Body of pancreas (tissue), 4 donors: ENCODE measurements at places on chromosomes 3 and 15. TPM values are rescaled to one million over a fixed set of nuclear protein-coding genes. Genes with fewer than 3 reads are reported as not detected.

Gene GABRA5
- 0.66 TPM for total RNA-seq

Gene PDZRN3
- 41.9 TPM for total RNA-seq

DNA sequence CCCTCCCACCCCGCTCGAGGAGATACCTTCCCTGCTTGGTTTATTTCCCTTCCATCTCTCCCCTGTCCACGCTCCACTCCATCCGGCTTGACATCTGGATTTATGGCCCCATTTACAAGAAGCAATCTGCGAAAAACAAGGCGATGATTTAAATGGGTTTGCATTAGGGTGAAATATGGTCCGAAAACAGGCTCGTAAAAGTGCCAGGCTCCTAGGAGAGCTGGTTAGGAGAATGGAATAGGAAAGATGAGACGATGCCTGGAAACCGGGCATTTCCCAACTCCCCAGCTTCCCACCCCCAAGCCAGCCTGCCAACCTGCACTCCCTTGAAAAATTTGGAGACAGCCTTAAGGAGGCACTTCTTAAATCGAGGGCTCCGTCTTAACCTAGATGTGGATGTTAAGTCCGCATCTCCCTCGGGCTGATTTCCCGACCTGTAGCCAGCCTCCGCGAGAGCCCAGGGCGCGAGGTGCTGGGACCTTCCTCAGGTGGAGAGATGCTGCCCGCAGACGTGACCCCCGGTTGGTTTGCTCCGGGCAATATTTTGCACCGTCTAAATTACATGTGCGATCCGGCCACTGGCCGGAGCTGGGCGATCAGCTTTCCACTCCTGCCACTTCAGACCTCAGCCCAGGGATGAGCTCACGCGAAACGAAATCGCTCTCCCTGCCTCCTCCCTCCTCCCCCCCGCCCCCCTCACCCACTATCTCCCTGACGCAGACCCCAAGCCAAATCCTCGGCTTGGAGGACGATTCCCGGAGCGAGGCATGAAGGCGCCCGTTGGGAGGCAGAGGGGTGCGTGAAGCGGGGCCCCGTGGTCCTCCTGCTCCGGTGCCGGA lies 1.3 kb downstream of the GRM7 start:
- H3K36me3 ChIP-seq = no peaks in the 10 kb centered on the region
- H3K4me1 ChIP-seq = peaks cover 25% of the 10 kb centered on the region
- H3K27ac ChIP-seq = no peak overlapping the region
- DNase-seq = peak; percentile 10

DNA sequence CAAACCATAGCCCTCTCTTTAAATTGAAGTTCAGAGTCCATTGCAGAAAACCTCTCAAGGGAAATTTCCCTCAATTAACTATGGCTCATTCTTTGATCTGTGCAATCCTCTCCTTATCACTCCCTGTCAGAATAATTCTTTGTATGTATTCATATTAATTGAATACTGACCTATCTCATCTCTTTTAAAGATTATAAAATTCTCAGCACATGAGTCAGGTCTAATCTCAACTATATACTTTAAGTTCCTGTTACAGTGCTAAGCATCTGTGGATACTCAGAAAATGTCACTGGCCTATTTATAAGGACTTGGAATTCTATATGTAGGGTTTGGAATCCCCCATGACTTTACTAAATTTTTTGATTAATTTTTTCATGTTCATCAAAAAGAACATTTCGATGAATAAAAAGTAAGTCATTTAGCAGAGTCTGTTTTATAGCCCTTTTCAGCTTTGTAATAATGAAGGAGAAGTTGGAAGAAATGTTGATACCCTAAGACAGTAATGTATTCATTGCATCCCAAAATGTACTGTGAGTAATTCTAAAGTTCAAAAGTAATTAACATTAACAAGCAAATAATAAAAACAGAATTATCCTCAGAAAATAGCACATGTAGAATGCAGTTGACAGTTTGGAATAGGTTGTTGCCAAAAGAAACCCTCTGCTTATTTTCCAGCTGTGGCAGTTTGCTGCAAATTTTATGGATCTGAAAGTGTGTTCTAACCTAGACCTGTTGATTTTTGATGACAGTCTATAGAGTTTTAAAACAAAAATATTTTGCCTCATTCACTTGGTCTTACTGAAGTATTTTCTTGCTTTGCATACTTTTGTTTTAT lies 503.4 kb upstream of the CBLB start:
- no peaks in the 10 kb centered on the region for H3K4me1 ChIP-seq
- H3K27me3 ChIP-seq = no peaks in the 10 kb centered on the region
- H3K4me3 ChIP-seq = no peak overlapping the region
- no peaks in the 10 kb centered on the region for H3K36me3 ChIP-seq
- no peak overlapping the region for H3K27ac ChIP-seq

Gene EPHB1
- total RNA-seq = not detected

- H3K27ac ChIP-seq = no peak overlapping the region
- DNase-seq = no peak
- no peaks in the 10 kb centered on the region for H3K27me3 ChIP-seq
- H3K4me3 ChIP-seq = no peak overlapping the region
- H3K4me1 ChIP-seq = no peaks in the 10 kb centered on the region
- no peaks in the 10 kb centered on the region for H3K36me3 ChIP-seq
Measured at GRCh38 chr3:53733446-53733845, 112.8 kb downstream of the CHDH start.

Gene SIDT1
- 8.8 TPM for total RNA-seq

Gene CEP70
- 36.9 TPM for total RNA-seq

GRCh38 chr3:116188231-116188785 lies 257.0 kb downstream of the LSAMP start:
- no peaks in the 10 kb centered on the region for H3K36me3 ChIP-seq
- no peaks in the 10 kb centered on the region for H3K4me1 ChIP-seq
- no peaks in the 10 kb centered on the region for H3K27me3 ChIP-seq
- no peak overlapping the region for H3K27ac ChIP-seq
- no peak for DNase-seq
- H3K4me3 ChIP-seq = no peak overlapping the region

Gene MYO5C
- total RNA-seq = 76.8 TPM

GRCh38 chr3:186223476-186223875 lies 114.6 kb upstream of the ETV5 start:
- H3K4me1 ChIP-seq = peaks cover 8% of the 10 kb centered on the region
- DNase-seq = no peak
- no peak overlapping the region for H3K27ac ChIP-seq

DNA sequence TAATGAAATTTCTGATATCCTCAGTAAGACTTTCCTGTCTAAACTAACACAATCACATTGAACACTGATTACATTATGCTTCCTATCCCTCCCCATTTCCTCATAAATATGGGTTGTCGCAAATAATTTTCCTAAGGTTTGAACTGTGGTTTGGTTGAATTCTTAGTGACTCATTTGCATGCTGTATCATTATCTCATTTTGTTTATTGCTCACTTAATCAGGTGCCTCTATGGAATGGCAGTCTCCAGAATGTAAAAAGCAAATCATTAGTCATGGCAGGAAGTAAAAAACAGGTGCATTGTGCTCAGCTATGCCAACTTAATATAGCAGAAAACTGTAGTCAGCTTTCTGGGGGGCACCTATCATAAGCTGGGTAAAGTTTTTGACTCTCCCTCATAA lies 216.0 kb upstream of the ZBTB20 start:
- no peak overlapping the region for H3K27ac ChIP-seq
- H3K36me3 ChIP-seq = no peaks in the 10 kb centered on the region
- H3K4me3 ChIP-seq = no peak overlapping the region
- no peaks in the 10 kb centered on the region for H3K27me3 ChIP-seq
- no peak for DNase-seq

DNA sequence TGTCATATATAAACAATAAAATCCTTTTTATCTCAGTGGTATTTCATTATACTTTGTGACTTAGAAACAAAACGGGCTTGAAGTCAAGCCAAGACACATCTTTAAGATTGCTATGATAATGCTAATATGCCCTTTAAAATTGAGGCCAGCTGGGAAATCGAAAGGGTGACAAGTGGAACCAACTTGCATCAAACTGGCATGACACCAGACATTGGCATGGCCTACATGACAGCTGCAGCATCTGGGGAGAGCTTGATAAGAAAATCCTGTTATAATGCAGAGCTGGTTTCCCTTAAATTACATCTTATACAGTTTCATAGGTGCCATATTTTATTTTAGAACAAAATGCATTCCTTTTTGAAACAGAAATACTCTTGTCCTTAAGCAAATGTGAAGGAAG lies 325.2 kb downstream of the ZBBX start:
- H3K27me3 ChIP-seq = no peaks in the 10 kb centered on the region
- no peak for DNase-seq
- H3K4me3 ChIP-seq = no peak overlapping the region
- no peak overlapping the region for H3K27ac ChIP-seq
- H3K36me3 ChIP-seq = no peaks in the 10 kb centered on the region
- H3K4me1 ChIP-seq = no peaks in the 10 kb centered on the region

Gene SCAMP5
- total RNA-seq = 30.4 TPM

Gene CDHR4
- total RNA-seq = 0.26 TPM
